NCI-H1930 (cell line): ENCODE measurements at places on chromosomes 4 and X.

DNA sequence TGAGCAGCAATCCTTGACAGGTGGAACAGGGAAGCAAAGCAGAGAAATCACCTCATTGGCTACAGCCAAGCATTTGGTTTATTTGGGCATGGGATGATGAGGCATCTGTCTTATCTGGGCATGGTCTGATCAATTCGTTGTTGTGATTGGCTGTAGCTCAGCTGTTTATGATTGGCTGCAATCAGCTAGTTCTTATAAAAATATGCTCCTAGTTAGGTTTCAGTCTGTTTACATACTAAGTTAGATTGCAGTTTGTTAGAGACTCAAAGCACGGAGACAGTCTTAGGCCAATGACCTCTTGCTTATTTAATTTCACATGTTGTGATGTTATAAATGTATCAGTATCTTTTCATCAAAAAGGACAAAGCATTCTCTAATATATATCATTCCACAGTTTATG lies 312.0 kb downstream of the PDGFC start:
- DNase-seq: no peak

DNA sequence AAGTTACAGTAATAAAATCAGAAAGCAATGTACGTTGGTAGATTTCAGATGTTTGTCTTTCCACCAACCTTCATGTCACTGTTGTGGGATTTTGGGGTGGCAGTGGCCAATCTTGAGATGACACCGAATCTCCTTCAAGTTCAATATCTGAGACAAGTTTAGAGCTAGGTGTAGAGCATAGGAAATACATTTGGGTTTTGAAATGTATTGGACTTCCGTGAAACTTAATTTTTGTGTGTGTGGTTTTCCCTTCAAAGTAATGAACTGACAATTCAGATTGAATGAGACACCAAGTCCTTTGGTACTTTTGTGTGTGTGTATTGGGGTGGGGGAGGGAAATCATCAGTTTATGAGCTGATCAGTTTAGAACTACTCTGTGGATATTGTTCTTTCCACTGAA lies 1.8 kb downstream of the WDR44 start:
- no peak for DNase-seq

- no peak for DNase-seq
Observed at GRCh38 chr4:165312506-165312905, 15.0 kb upstream of the MSMO1 start.

DNA sequence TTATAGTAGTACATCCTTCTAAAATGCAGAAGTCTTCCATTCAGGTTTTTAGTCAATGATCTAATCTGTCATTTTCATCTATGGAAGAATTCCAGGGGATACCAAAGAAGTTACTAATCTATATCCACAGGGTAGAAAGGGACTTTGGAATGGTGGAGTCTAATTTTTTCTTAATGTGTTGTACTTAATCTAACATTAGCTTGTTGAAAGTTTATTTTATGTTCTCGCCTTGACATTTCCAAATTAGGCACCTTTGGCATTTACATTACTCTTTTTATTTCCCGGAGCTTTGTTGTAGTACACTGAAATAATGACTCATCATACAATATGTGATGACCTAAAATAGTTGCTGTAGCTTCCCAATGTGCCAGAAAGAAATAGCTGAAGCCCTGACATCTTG lies 91.5 kb downstream of the HTR2C start:
- DNase-seq: no peak

GRCh38 chrX:40152173-40152711 lies 54.5 kb upstream of the BCOR start:
- no peak for DNase-seq

DNA sequence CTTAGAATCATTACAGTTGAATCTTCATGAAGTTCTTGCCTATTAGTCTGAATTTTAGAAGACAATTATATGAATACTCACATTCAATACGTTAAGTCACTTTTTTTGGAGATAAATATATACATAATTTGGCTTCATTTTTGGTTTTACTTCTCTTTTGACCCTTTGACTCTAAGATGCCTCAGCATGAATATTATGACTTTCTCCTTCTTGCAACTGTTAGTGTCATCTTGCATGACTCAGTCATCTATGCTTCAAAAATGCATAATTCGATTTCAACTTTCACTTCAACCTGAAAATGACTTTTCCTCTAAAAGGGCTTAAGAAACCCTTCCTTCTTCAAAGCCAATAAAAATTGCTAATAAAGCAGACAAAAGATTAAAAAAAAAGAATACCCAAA lies 1427.5 kb downstream of the ADGRL3 start:
- no peak for DNase-seq

DNA sequence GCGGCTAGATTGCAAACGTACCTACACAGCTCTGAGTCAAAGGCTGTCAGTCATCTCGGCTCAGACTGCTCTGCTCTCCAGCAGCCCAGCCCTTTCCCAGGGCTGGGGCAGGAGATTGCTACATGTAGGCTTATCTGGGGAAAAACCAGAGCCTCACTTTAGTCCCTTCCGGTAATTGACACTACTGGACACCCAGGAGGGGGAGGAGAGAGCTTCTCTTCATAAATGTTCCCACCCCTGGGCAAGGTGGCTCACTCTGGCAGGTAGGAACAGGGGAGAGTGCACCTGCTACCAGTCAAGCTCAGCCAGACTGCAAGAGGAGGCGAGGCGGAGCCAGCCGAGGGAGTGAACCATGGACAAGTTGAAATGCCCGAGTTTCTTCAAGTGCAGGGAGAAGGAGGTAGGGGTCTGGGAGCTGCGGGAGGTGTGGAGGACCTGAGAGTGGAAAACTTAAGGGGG lies at the start of gene SLC6A14:
SLC6A14 (plus strand) TSS at position 249 of the 459 bp plus-strand sequence; CDS start at position 353, 104 bp downstream.
- DNase-seq: no peak

DNA sequence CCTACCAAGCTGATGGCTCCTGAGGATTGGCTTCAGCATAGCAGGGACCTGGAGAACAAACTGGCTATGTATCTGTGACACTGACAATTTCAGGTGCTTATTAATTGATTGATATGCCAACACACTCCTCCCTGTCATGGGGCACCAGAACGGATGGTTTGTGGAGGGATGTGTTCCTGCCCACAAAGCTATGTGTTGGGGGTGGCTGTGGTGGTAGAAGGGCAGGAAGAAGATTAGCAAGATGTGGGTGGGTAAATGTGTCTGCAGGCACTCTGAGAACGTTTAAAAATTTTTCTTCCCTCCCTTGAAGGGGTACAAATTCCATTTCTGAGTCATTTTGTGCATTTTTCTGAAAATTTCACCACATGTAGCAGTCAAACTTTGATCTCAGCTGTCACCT lies 55.0 kb upstream of the SCML1 start:
- DNase-seq: no peak

DNA sequence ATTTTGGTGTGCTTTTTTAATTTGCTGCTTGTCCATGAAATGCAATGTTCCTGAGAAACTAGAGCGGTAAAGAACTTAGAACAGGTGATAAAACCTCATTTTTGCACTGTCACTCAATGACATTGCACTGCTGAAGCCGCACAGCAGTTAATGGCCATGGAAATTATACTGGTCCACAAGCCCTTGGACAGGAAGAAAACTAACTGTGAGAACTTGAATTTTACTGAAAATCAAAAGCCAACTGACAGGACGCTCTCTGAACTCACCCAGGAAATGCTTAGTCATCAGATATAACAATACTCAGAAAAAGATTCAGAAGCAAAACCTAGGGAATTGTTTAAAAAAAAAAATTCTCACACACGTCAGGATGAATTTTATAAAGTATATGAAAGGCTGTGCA lies 246.4 kb upstream of the SLC7A11 start:
- no peak for DNase-seq

- DNase-seq: no peak
Observed at GRCh38 chr4:10747186-10747585, 62.6 kb upstream of the CLNK start.

DNA sequence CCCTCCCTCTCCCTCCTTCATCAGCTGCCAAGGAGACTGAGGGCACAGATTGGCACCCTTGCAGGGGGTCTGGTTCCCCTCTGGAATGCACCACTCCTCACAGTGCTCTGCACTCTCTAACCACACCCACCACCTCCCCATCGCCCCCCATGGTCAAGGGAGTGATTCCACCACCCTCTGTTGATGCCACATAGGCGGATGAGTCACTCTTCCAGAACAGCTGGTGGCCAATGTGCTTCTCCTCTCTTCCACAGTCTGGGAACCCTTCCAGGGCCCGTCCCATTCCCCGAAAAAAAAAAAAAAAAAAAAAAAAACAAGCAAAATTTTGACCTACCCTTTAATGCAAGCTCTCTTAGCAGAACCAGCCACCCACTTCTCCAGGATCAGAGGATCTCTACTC lies 341.3 kb upstream of the KLF3 start:
- DNase-seq: no peak

DNA sequence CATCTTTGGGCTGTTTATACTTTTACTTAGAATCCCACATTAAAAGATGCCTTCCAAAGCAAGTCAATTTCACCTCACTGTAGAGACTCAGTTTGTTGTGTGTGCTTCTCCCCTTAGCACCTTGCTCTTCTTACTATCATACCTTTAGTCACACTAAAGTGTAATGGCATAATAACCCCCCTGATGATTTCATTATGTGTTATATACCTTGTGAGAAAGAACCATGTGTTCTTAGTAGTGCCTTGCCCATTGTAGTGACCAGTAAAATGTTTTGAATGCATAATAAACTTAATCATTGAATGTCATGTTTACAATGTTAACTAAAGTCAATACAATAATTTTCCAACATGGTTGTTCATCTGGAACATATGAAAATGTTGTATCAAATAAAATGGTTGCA lies 1621.9 kb downstream of the PCDH7 start:
- no peak for DNase-seq

DNA sequence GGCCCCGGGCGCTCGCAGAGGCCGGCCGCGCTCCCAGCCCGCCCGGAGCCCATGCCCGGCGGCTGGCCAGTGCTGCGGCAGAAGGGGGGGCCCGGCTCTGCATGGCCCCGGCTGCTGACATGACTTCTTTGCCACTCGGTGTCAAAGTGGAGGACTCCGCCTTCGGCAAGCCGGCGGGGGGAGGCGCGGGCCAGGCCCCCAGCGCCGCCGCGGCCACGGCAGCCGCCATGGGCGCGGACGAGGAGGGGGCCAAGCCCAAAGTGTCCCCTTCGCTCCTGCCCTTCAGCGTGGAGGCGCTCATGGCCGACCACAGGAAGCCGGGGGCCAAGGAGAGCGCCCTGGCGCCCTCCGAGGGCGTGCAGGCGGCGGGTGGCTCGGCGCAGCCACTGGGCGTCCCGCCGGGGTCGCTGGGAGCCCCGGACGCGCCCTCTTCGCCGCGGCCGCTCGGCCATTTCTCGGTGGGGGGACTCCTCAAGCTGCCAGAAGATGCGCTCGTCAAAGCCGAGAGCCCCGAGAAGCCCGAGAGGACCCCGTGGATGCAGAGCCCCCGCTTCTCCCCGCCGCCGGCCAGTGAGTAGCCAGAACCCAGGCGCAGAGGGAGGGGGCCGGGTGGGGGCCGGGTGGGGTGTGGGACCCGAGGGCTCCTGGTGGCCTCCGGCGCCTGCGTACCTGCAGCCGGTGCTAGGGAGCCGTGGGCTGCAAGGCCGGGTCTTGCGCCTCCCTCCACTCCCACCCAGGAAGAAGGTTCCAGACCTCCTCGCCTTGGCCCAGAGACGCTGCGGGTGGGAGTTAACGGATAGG lies 534 bp downstream of the MSX1 start:
- no peak for DNase-seq

GRCh38 chr4:154610582-154610981 lies 1.9 kb downstream of the FGG start:
- no peak for DNase-seq

GRCh38 chrX:149877157-149877556 lies 3.8 kb upstream of the MAGEA8 start:
- DNase-seq: no peak

GRCh38 chrX:84188320-84188834 lies 378 bp upstream of the RPS6KA6 start:
- DNase-seq: peak; percentile 10
